ENCODE measurements at places on chromosomes 4 and X. TPM values are rescaled to one million over a fixed set of nuclear protein-coding genes. Genes with fewer than 3 reads are reported as not detected.

DNA sequence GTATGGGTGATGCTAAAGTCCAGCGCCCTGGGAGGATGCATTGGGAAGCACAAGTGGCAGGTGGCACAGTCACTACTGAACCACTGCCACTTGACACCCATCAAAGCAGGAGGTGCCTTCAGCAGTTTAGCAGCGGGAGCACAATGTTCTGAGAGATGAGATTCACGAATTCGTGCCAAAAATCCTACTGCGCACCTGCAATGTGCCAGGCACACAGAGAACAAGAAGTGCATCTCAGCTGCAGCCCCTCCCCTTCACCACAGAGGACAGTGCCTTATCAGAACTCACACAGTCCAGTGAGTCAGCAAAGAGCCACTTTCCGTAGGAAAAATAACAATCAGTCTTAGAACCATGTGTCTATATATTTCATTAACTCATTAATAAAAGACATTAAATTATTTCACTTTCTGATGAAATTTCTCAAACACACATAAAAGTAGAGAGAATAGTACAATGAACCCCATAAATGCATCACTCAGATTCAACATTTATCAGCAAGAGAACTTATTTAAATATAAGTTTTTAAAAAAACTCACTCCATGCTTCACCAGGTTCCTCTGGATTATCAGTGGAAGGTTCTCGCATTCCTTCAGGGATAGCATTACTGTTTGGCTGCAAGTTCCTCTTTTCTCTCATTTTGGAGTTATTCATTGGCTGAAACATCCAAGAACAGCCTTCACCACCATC lies 47.0 kb downstream of the BEND2 start:
- DNase-seq = no peak

GRCh38 chrX:30793767-30794103 lies 95.3 kb downstream of the TAB3 start:
- no peak for DNase-seq

DNA sequence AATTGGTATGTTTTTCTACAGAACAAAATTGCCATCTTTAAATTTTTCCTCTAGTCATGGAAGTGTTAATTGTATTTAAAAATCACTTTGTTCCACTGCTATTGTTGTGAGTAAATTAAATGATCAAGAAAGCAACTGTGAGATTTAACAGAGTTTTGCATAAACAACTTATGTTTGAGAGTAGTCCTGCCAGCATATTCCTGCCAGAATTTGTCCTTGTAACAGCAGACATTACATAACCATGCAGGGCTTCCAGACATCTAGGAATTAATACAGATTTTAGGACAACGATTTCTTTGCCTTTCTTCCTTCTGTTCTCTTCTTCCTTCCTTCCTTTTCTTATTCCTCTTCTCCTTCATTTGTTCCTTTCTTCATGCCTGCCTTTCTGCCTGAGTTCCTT lies 125.5 kb downstream of the HTR2C start:
- no peak for DNase-seq

- no peak for DNase-seq
These were observed 139.5 kb upstream of the RPL34 start for GRCh38 chr4:108480881-108481280.

DNA sequence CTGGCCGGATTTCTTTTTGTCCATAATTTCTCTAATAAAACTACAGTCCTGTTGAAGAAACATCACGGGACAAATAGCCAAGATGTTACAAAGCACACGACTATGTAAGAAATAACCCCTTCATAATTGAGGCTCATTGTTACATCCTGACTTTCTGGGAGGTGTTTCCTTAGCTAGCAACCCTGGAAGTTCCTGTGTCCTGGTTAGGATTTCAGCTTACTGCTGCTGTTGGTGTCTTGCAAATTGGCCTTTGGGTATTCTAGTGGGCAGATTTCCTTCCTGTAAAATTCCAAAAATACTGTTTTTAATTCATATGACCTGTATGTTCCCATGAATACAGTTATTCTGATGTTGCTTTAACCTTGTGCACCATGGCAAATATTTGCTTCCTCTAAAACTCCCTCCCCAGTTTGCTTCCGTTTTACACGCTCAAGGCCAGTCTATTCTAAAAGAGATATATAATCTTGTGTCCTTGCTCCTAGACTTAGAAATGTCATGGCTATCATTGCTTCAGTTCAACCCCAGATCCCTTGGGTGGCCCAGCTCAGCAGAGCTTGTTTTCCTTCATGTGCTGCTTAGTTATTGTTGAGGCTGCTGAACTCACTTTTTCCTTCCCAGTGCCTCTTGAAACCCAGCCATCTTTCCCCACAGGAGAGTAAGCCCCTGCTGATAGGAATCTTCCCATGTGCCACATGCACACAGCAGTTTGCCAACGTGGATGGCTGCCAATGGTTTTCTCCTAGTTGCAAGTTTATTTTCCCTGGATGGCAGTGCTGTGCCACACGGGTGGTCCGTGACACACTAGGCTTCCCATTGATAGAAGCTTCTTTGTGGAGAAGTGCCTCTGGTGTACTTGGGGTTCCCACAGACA lies 75.8 kb downstream of the TSPAN7 start:
- no peak for DNase-seq

DNA sequence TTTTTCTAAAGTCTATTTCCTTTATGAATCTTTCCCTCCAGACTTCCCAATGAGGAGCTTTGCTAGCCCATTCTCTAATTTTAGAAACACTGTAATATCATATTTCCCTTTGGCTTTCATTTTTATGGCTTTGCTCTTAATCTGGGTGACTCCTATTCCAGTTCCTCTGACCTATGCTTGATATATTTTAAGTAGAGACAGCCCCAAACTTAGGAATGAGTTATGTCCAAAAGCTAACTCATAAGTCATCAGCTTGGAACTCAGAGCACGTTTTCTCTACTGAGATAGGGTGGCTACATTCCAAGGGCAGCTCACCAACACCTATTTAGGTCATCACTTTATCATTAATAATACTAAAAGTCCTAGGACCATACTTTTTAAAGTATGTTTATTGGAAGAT lies 77.8 kb downstream of the OR13H1 start:
- DNase-seq = no peak

DNA sequence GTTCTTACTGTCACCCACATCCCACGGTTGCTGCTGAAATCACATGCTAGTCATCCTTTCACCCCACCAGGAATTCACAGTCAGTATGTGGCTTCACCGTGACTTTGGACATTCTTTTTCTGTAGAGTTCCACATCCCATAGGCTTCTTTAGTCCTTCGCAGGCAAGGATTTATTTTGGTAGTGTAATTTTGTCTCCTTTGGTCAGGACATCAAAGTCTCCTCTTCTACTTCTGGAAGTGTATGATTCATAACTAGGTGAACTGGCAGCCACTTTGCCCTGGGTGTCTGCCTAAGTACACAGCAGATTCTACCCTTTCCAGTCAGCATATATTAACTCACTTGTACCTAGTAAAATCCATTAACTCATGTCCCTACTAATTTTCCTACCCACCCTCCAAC lies 38.3 kb upstream of the MMAA start:
- DNase-seq = no peak

DNA sequence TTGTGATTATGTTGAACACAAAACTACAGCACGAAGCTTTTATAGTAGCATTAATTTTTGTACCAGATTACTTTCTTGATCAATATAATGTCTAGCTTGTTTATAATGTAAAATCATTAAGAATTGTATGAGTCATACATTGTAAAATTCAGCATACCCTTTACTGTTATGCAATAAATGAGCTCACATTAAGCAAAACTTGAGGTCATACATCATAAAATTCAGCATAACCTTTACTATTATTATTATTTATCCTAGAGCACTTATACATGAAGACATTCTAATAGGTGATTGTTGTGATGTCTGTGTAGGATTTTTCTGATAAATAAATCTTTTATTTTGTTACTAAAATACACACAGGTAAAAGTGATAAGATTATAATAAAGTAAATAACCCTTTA lies 49.4 kb downstream of the DTHD1 start:
- DNase-seq = no peak

GRCh38 chr4:177118596-177118995 lies 191.1 kb upstream of the NEIL3 start:
- DNase-seq = no peak

DNA sequence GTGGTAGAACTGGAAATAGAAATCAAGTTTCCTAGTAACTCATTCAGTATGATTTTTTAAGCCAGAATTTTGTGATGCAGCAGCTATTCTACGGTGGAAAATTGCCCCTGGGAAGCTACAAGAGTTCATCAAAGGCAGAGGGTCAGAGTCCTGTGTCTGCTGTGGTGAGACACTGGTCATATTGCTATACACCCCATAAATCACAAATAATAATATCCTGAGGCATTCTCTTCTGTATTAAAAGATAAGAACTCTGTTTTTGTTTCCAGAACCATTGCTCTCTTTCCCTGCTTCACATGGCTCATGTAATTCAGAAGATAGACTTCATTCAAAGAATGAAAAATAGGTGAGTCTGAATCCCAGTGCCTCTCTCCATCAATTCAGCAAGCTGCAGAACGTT lies 188.8 kb upstream of the NOCT start:
- no peak for DNase-seq

- no peak for DNase-seq
These were observed at the start of gene RIBC1 for GRCh38 chrX:53422861-53423306. Gene RIBC1, plus strand, starts transcription at chrX:53422873. Its CDS starts 3,404 bp downstream, at chrX:53426277.

- DNase-seq = no peak
These were observed 403.3 kb downstream of the HNRNPD start for GRCh38 chr4:81970454-81970853.

DNA sequence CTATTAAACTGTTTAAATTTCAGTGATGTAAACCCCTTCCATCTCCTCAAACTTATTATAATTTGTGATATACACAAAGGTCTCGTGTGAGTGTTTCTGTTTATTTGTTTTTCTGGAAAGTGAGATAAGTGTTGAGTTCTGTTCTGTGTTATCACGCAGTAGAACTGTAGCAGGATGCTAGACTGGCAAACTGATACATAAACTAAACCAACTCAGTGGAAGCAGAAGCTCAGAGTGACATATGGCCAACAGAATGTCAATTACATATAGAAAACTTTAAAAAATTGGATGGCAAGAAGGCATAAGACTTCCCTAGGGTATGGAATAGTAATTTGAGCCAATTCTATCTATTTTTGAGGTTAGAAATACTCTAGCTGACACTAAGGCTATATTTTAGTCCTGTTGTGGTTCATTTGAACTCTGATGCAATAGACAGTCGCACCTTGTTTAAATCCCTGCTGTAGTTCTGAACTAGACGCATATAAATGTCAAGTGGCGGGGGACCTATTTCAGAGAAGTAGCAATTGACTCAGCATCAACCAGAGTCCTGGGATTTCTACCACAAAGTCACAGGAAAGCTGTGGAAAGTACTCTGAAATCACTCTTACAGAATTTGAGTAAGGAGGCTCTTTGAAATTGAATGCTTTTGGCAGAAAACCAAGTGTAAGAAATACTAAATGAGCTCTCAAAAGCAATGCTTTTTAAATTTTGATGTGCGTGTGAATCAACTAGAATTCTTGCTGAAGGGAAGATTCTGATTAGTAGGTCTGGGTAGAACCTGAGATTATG lies 294.4 kb downstream of the INPP4B start:
- DNase-seq = no peak

GRCh38 chr4:22019676-22020075 lies 71.1 kb upstream of the KCNIP4 start:
- no peak for DNase-seq

DNA sequence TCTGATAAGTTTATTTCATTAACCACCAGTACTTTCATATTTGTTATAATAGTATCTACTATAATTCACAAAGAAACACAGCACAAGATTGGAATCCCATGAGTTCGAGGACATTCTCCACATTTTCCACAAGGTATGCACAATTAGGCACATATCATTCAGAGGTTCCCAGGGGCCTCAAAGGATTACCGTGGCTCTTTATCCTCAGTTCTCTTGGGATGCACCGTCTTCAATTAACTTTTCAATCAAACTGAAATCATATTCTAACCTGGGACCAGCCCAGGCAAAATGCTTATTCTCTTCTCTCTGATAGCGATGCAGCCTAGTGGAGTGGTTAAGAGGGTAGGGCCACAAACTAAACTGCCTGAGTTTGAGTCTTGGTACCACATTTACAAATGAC lies 242.6 kb upstream of the RASGEF1B start:
- DNase-seq = no peak

- DNase-seq = no peak
These were observed 69.2 kb downstream of the SRPX start for GRCh38 chrX:38151441-38151840.

DNA sequence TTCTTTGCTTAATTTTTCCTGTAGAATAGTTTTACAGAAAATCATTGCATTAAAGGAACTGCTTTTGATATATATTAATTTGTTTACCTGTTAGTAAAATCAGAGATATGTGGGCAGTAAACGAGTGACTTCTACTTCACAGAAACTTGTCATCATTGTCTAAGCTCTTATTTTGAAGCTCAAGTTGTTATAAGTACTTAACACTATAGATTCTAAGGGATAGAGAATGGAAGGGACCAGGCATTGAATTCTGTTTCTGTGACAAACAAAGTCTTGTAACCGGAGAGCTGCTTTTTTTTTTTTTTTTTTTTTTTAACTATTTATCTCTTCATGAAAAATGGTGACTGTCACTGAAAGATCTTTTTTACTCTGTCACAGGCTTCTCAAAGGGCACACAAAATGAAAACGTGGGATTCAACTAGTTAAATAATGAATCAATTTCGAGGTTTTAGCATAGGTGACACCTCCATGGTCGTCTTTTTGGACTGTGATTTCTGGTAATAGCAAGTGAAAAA lies 14.4 kb downstream of the STK26 start:
- DNase-seq = no peak

GRCh38 chr4:155569960-155570515 lies 96.6 kb upstream of the GUCY1A1 start:
- no peak for DNase-seq

DNA sequence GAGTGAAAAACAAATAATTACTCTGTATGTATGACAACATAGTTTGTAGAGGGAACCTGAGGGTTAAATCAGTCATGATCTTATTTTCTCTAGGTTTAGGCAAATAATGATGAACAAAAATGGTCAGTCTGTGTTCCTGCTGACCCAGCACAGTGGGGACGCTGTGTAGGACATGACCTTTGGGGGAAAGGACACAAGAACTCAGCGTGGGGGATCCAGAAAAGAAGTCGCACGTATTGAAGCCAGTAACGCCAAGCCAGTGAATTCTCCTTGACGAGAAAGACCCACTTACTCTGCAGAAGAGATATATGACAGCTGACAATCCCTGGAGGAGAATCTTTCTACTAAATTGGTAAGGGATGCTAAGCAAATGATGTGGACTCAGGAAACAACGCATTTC lies 36.6 kb downstream of the HELT start:
- DNase-seq = no peak

DNA sequence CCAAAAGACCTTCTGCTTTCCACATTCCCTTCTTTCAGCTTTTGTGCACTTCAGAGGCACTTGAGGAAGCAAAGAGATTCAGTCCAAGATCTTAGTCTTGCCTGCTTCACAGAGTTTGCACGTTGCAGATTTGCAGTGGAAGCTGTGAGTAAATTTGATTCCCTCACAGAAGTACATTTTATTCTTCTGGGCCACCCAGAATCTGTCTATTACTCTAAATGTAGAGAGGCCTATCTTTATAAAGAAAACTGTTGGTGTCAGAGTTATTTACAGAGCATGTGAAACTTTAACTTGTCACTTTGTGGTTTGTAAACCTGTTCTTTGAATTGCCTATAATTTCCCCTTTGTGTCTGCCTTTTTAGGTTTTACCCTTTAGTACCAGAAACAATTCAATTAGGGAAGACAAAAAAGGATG lies 15.5 kb downstream of the SPRY1 start:
- DNase-seq = no peak

SMIM31 gene
- total RNA-seq = not detected

ATP6AP1 gene
- 67.2 TPM for total RNA-seq

MAGEB2 gene
- total RNA-seq = not detected

SPANXD gene
- not detected for total RNA-seq

DIAPH2 gene
- total RNA-seq = 41.8 TPM

NWD2 gene
- total RNA-seq = 0.50 TPM

TMEM35A gene
- 20.3 TPM for total RNA-seq

PPBP gene
- not detected for total RNA-seq

All from esophagus muscularis mucosa (tissue), 4 donors.